ENCODE measurements at places on chromosomes 1 and 21. TPM values are rescaled to one million over a fixed set of nuclear protein-coding genes. Genes with fewer than 3 reads are reported as not detected.

F5 gene
- 16.6 TPM for total RNA-seq

GPR25 gene
- not detected for total RNA-seq

CD48 gene
- total RNA-seq: 2.0 TPM

HPDL gene
- total RNA-seq: not detected

S100A9 gene
- 190 TPM for total RNA-seq

ALX3 gene
- total RNA-seq: not detected

CLCA4 gene
- not detected for total RNA-seq

CCDC17 gene
- total RNA-seq: 1.2 TPM

DNA sequence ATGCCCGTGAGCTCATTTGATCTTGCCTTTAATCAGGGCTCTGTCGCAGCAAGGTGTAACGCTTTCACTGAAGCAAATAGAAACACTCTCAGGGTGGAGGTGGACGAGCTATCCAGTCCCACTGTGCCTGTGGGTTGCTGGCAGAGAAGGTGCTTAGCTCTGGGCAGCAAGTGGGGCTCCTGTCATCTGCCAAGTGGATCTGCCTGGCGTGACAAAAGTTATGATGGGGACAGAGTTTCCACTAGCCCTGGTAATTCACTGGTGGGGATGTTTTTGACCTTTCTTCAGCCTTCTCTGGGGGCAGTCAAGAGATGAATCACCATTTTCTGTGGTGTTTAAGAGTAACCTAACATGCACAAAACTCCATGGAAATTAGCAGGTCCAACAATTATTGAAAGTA, 71.3 kb upstream of the EDEM3 start:
- DNase-seq: no peak

DNA sequence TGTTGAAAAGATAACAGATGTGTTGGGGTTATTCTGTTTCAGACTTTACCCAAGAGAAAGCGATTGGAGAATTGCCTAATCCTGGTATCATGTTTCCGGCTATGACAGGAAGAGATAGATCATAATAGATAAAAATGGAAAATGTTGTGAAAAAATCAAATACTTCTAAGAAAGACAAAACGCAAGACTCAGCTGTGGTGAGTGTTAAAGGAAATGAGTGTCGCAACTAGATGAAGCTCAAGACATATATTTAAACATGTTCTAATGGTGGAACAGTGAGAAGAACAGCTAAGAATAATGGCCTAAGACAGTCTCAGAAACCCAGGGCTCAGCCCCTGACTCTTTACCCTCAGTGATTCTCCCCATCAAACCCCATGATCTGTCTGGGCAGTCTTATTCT, 426.7 kb upstream of the RUNX1 start:
- DNase-seq: no peak

DNA sequence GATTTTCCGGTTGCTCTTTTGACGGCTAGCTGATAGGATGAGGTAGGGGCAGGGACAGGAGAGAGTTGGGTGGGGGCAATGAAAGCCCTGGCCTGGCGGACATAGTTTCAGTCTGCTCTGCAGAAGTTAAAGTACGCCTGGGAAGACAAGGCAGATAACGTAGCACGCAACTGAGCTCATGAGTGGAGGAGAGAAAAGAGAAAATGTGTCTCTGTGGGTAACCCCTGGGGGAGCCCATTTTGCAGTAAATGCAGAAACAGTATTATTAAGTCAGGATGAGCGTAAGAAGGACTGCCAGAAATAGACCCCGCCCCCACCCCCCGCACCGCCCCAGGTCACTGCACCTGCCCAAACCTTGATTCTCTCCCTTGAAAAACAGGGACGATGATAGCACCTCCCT, 51.7 kb upstream of the TARBP1 start:
- DNase-seq: no peak

DNA sequence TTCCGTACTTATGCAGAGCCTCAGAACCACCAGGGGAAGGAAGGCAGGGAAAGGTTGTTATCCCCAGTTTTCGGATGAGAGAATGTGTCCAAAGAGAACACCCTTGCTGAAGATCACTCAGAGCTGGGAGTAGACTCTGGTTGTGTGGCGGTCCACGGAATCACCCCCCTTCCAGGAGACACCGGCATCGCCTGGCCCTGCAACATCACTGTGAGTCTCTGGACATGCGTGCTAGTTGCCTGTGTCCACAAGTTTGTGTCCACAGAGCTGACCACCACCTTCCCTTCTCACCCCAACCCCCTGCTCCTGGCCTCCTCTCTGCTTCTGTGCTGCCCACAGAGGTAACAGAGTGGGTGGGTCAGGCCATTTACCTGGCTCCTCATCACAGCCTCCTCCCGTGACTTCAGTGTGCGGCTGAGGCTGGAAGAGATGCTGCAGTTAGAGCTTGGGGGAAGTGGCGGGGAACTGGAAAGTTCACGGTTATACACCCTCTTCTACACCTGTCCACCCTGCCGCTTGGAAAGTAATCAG, 7.3 kb downstream of the MYBPH start:
- no peak for DNase-seq

- no peak for DNase-seq
Measured at GRCh38 chr1:181577475-181577874, 94.2 kb downstream of the CACNA1E start.

GRCh38 chr1:94951046-94951445, 24.1 kb upstream of the CNN3 start:
- DNase-seq: no peak

DNA sequence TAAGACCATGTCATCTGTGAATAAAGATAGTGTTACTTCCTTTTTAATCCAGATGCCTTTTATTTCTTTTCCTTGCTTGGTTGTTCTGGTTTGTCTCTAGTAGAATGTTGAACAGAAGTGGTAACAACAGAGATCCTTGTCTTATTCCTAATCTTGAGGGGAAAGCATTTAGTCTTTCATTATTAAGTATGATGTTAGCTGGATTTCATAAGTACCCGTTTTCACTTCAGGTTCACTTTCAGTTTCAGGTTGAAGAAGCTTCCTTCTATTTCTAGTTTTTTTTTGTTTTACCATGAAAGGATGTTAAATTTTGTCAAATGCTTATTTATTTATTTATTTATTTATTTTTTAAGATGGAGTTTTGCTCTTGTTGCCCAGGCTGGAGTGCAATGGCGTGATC, 22.3 kb upstream of the AGPAT3 start:
- no peak for DNase-seq

- DNase-seq: no peak
Measured at GRCh38 chr1:55352080-55352810, 137.1 kb upstream of the USP24 start.

DNA sequence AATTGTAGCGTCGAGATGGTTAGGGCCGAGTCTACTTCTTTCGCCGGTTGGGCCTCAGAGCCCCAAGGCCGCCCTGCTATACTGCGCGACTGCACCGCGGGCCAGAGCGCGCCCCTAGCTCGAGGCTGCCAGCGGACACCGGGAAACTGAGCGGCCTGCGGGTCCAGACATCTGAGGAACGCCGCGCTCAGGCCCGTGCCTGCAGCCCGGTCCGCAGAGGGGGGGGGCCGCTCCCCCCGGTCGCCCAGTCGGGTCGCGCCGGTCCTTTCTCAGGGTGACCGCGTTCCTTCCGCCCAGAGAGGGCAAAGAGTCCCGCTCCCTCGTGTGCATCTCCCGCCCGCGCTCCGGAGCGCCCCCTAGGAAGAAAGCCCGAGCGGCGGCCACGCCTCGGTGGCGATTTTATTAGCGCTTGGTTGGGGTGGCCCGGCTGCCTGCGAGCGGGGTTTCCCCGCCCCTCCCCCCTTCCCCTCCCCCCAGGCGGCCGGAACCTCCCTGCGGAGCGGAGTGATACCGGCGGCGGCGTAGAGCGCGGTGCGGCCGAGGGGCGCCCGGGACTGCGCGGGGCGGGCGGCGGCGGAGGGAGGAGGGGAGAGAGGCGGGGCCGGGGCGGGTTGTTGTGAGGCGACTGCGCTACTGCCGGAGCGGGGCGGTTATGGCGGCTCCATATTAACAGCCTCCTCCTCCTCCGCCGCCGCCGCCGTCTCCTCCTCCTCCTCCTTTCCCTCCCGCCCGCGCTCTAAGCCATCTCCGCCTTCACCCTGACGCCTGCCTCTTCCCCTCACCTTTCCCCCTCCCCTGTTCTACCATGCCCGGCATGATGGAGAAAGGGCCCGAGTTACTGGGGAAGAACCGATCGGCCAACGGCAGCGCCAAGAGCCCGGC, at the start of gene RCOR3:
Gene RCOR3, plus strand, starts transcription at position 611 of the 882 bp plus-strand sequence. Its CDS starts 195 bp downstream, at position 806.
- DNase-seq: peak; percentile 97

- no peak for DNase-seq
Measured at GRCh38 chr21:42515708-42516502, 2.3 kb downstream of the SLC37A1 start.

DNA sequence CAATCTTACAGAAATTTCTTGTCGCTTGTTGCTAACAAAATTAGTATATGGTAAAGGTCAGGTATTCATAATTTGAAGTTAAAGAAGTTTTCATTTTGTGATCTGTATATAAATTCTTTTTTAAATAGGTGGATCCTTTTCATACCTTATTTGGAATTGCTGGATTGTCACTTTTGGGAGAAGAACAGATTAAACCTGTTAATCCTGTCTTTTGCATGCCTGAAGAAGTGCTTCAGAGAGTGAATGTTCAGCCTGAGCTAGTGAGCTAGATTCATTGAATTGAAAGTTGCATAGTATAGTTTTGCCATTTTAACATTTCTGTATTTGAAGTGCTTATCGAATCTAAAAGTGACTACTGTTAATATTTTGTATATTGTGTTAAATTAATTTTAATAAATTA, 2.3 kb upstream of the MSH4 start:
- no peak for DNase-seq

DNA sequence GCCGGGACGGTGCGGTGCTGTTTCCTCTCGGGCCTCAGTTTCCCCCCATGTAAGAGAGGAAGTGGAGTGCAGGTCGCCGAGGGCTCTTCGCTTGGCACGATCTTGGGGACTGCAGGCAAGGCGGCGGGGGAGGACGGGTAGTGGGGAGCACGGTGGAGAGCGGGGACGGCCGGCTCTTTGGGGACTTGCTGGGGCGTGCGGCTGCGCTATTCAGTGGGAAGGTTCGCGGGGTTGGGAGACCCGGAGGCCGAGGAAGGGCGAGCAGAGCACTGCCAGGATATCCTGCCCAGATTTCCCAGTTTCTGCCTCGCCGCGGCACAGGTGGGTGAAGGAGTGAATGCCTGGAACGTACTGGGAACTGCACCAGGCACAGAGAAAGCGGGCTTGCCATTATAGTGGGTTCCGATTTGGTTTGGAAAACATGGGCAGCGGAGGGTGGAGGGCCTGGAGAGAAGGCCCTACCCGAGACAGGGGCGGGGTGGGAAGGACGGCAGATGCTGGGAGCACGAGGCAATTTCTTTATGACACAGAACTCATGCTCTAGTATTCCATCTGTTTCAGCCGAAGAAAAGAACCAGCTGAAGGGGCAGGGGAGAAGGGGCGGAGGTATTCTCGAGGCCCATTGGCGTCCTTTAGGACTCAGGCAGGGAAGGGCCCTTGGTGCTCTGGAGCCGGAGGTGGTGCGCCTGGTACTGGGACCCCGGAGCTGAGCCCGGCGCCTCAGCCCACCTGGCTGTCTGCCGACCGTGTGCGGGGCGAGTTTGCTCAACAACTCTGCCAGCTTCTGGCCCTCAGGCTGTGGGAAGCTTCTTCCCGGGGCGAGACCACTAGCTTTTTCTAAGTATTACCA, 960 bp downstream of the PCSK9 start:
- DNase-seq: no peak

All from Right ventricle myocardium inferior (tissue), 1 donor.